ENCODE measurements at places on chromosomes 6 and 20. TPM values are rescaled to one million over a fixed set of nuclear protein-coding genes. Genes with fewer than 3 reads are reported as not detected.

- H3K27me3 ChIP-seq, result no peaks in the 10 kb centered on the region
- no peaks in the 10 kb centered on the region for H3K36me3 ChIP-seq
- peaks cover 58% of the 10 kb centered on the region for H3K4me1 ChIP-seq
Observed at GRCh38 chr6:16757332-16757731, 3.9 kb downstream of the ATXN1 start.

GRCh38 chr20:44780226-44780625 is 30.1 kb downstream of the RIMS4 start:
- no peaks in the 10 kb centered on the region for H3K4me1 ChIP-seq
- H3K36me3 ChIP-seq, result no peaks in the 10 kb centered on the region
- no peak for DNase-seq
- H3K4me3 ChIP-seq, result no peak overlapping the region

GRCh38 chr6:22142856-22143255 is 154.0 kb downstream of the PRL start:
- H3K4me1 ChIP-seq, result peaks cover 31% of the 10 kb centered on the region
- no peak for DNase-seq
- no peak overlapping the region for H3K4me3 ChIP-seq
- no peaks in the 10 kb centered on the region for H3K36me3 ChIP-seq
- no peaks in the 10 kb centered on the region for H3K27me3 ChIP-seq

- peaks cover 5% of the 10 kb centered on the region for H3K36me3 ChIP-seq
- no peak overlapping the region for H3K27ac ChIP-seq
- H3K4me3 ChIP-seq, result no peak overlapping the region
- H3K4me1 ChIP-seq, result no peaks in the 10 kb centered on the region
Observed at GRCh38 chr20:37878835-37879599, 23.9 kb upstream of the VSTM2L start.

DNA sequence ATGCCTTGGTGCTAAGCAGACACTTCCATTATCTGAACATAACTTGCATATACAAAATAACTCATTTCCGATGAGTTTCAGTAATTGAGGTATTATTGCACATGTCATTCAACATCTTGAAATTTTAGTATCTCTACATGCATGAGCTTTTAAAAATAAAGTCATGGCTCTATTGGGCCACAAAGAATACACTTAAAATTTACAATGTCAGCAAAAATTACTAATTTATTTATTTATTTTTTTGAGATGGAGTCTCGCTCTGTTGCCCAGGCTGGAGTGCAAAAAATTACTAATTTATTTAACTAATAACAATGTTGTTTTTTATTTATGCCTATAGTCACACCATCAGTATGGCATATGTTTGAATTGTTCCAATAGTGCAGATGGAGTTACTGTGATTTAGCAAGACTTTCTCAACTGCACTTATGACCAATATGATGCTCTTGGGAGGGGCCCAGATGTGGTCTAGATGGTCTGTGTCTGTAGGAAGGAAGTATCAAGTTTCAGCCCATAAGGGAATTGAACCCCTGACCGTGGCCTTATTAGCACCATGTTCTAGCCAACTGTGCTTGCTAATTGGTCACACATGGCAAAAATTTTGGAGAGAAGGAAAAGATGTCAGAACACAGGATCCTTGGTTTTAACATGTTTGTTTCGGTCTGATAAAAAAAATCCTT is 370.7 kb upstream of the TSHZ2 start:
- H3K4me1 ChIP-seq, result no peaks in the 10 kb centered on the region
- H3K36me3 ChIP-seq, result no peaks in the 10 kb centered on the region
- H3K27me3 ChIP-seq, result no peaks in the 10 kb centered on the region
- H3K4me3 ChIP-seq, result no peak overlapping the region

- H3K27me3 ChIP-seq, result peaks cover 2% of the 10 kb centered on the region
- H3K36me3 ChIP-seq, result no peaks in the 10 kb centered on the region
- H3K4me1 ChIP-seq, result peaks cover 4% of the 10 kb centered on the region
Observed at GRCh38 chr20:3751675-3752385, 15.7 kb downstream of the ADISSP start.

DNA sequence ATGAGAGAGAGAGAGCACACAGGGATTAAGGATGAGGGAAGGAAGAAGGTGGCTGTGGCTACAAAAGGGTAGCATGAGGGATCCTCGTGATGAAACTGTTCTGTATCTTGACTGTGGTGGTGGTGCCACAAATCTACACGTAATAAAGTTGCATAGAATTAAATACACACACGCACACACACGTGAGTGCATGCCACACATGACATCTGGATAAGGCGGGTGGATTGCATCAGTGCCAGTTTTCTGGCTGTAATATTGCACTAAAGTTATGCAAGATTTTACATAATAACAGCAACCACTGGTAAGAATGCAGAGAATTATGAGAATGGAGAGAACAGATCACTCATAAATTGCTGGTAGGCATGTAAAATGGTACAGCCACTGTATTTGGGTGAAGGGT is 16.9 kb upstream of the STK35 start:
- H3K27me3 ChIP-seq, result peaks cover 30% of the 10 kb centered on the region
- no peaks in the 10 kb centered on the region for H3K36me3 ChIP-seq
- no peaks in the 10 kb centered on the region for H3K4me1 ChIP-seq
- H3K27ac ChIP-seq, result no peak overlapping the region

- peaks cover 2% of the 10 kb centered on the region for H3K36me3 ChIP-seq
- H3K27ac ChIP-seq, result no peak overlapping the region
- H3K27me3 ChIP-seq, result peaks cover 62% of the 10 kb centered on the region
- no peaks in the 10 kb centered on the region for H3K4me1 ChIP-seq
Observed at GRCh38 chr6:166286839-166287271, 21.3 kb downstream of the PRR18 start.

- no peak overlapping the region for H3K4me3 ChIP-seq
- H3K27me3 ChIP-seq, result no peaks in the 10 kb centered on the region
- no peak for DNase-seq
- H3K36me3 ChIP-seq, result no peaks in the 10 kb centered on the region
- no peak overlapping the region for H3K27ac ChIP-seq
- peaks cover 13% of the 10 kb centered on the region for H3K4me1 ChIP-seq
Observed at GRCh38 chr6:46899659-46900058, 22.1 kb downstream of the ADGRF5 start.

DNA sequence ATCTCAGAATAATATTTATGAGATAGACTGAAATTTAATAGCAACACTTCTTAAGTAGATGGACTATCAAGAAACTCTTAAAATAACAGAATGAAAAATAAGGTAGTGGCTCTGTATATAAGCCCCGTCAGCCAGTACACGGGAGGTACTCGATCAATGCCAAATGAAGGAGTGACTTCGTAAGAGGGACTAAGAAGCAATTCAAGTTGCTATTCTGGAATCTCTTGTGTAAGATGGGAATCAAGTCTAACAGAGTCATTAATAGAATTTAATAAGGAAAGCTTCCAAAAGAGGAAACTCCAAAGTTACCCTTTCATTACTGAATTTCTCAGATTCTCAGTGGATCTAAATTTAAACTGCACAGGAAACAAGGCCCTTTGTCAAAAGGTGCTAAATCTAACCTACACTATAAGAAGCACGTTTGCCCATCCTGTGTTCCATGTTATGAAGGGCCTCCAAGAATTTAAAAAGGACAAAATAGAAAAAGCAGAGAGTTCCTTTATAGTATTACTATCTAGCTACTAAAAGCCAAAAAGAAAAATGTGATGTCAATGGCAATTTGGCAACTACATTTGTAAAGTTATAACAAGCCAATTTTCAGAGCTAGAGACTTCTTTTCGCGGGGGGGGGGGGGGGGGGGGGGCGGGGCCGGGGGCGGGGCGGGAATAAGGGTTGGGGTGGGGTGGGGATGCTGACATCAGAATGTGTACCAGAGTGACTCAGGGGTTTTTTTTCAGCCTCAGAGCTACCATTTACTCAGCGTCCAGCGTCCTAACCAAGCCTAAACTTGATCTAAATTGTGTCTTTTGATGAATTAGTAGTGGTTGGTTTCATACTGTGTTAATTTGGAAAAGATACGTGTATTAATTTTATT is 200.6 kb downstream of the GMPR start:
- no peaks in the 10 kb centered on the region for H3K27me3 ChIP-seq
- H3K4me3 ChIP-seq, result no peak overlapping the region
- DNase-seq, result no peak
- H3K4me1 ChIP-seq, result peaks cover 48% of the 10 kb centered on the region
- H3K36me3 ChIP-seq, result peaks cover 4% of the 10 kb centered on the region
- H3K27ac ChIP-seq, result peak overlapping the region; percentile 46

- H3K4me1 ChIP-seq, result peaks cover 51% of the 10 kb centered on the region
- H3K36me3 ChIP-seq, result no peaks in the 10 kb centered on the region
- H3K27ac ChIP-seq, result peak overlapping the region; percentile 0
- no peak for DNase-seq
- H3K4me3 ChIP-seq, result no peak overlapping the region
- H3K27me3 ChIP-seq, result no peaks in the 10 kb centered on the region
Observed at GRCh38 chr6:140441256-140441655, 1066.8 kb upstream of the CITED2 start.

- H3K27me3 ChIP-seq, result no peaks in the 10 kb centered on the region
- peaks cover 26% of the 10 kb centered on the region for H3K4me1 ChIP-seq
- DNase-seq, result no peak
- H3K27ac ChIP-seq, result peak overlapping the region; percentile 89
- no peak overlapping the region for H3K4me3 ChIP-seq
Observed at GRCh38 chr6:20811109-20811761, 277.0 kb downstream of the CDKAL1 start.

DNA sequence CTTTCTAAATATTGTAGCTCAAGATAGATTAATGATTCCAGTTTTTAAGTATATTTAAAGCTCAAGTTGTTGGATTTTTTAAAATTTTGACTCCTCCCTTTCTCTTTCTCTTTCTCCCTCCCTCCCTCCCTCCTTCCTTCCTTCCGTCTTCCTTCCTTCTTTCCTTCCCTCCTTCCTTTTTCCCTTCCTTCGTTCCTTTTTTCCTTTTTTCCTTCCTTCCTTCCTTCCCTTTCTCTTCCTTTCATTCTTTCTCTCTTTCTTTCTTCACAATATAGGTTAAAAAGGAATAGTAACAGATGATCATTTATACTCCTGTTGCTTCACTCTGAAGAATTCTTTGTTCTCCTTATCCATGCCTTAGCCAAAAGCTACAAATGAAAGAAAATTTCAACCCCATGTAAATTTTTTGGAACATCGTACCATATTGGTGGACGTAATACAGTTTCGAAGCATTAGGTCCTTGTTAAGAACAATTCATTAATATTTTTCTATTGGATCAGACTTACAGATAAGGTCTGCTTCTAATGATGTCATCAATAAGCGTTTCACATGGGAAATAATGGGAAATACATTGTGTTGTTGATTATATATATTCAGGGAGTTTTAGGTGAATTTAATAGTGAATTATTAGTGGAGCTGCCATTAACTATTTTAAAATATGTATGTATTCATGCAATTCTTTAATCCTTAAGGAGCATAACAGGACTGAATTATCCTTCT is 139.6 kb upstream of the SLC35B3 start:
- no peak overlapping the region for H3K27ac ChIP-seq
- no peak for DNase-seq
- H3K27me3 ChIP-seq, result no peaks in the 10 kb centered on the region
- H3K4me3 ChIP-seq, result no peak overlapping the region
- no peaks in the 10 kb centered on the region for H3K36me3 ChIP-seq

DNA sequence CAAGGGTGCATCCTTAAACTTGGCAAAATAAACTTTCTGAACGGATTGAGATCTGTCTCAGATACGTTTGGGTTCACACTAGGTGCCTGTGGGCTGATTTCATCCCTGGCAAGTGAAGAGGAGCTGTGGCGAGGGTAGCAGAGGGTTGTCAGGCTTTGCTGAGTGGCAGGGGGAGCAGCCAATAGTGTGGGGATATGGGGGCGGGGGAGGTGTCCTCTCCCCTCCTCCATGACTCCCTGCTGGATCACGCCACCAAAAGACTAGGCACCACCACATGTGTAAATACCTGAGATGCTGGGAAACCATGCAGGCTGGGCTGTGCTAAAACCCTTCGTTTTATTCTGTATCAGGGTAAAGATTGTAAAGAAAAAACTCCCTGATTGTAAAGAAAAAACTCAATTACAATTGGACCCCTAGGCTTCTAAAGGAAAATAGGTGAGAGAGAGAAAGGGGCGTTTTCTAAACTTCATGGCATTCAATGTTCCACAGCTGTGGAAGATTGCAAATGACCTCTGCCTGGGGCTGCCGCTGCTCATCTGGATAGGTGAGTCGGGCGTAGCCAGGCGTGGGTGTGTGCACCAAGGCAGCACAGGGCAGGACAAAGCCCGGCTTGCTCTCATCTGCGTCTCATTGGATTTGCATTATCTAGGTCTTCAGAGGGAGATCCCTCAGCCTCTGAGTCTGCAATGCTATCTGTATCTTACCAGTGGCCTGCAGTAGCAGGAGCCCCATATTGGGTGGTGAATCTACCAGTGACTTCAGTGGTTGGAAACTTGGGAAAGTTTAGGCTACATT is 26.9 kb upstream of the ADTRP start:
- DNase-seq, result no peak
- no peak overlapping the region for H3K27ac ChIP-seq
- H3K4me3 ChIP-seq, result no peak overlapping the region
- H3K36me3 ChIP-seq, result no peaks in the 10 kb centered on the region

- H3K4me3 ChIP-seq, result no peak overlapping the region
- peaks cover 6% of the 10 kb centered on the region for H3K27me3 ChIP-seq
- H3K4me1 ChIP-seq, result peaks cover 13% of the 10 kb centered on the region
- peak overlapping the region; percentile 34 for H3K27ac ChIP-seq
Observed at GRCh38 chr20:6533351-6533750, 234.1 kb upstream of the BMP2 start.

- peaks cover 29% of the 10 kb centered on the region for H3K4me1 ChIP-seq
- H3K27me3 ChIP-seq, result no peaks in the 10 kb centered on the region
- no peak overlapping the region for H3K27ac ChIP-seq
- H3K4me3 ChIP-seq, result no peak overlapping the region
- no peak for DNase-seq
Observed at GRCh38 chr6:8110117-8110721, 7.9 kb upstream of the EEF1E1 start.

Gene EDN1
- total RNA-seq, result 10.6 TPM

Gene ULBP1
- total RNA-seq, result 29.8 TPM

Gene CLVS2
- not detected for total RNA-seq

Gene HDGFL1
- total RNA-seq, result not detected

Gene COQ3
- 3.7 TPM for total RNA-seq

Gene ZNF322
- 32.0 TPM for total RNA-seq

Gene VSX1
- total RNA-seq, result not detected

Gene BHLHE23
- not detected for total RNA-seq

Gene HLA-F
- 6.6 TPM for total RNA-seq

Gene FAM162B
- not detected for total RNA-seq

Gene HEY2
- total RNA-seq, result 43.0 TPM

Gene CALHM6
- 3.6 TPM for total RNA-seq

Gene HLA-DOA
- not detected for total RNA-seq

Gene DEF6
- 1.1 TPM for total RNA-seq

Gene RAET1L
- not detected for total RNA-seq

Gene AP5S1
- total RNA-seq, result 24.5 TPM

Gene GPSM3
- total RNA-seq, result 5.6 TPM

Gene GSTA2
- total RNA-seq, result not detected

Gene ANKS1A
- total RNA-seq, result 17.2 TPM

All from chondrocyte (in vitro differentiated cells).